H9 (cell line): ENCODE measurements at places on chromosomes 16 and 17.

DNA sequence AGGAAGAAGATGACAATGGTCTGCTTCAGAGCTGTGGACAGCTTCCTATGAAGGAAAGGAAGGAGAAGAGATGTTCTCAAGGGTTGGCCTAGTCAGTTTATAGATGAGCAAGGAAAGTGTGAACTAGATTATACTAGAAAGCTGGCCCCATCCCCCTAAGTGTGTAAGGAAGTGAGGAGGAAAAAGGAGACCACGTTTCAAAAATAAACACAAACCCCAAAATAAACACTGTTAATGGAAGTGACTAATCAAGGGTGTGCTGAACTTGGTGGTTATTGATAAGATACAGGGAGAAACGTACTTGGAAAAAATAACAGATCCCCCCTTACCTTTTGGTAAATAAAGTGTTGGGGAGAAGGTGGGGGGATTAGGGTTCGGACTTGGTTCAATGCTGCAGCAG is 267.1 kb downstream of the SOX9 start:
- DNase-seq: no peak

DNA sequence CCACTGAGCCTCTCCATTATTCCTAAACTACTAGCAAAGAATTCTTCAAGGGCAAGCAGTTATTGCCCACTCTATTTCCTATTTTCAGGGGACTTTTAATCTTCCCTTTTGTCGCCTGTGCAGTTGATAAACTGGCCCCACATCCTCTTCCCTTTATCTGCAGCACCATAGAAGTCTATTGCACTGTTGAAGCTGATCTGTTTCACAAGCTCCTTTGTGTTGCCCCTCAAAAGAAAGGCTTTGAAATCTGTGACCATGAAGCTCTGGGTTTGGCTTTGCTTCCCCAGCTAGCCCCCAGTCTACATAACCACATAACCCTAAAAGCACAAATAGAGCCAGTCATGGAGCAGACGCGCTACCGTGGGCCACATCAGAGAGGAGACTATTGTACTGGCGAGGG is 37.1 kb downstream of the CDRT15 start:
- DNase-seq: no peak

DNA sequence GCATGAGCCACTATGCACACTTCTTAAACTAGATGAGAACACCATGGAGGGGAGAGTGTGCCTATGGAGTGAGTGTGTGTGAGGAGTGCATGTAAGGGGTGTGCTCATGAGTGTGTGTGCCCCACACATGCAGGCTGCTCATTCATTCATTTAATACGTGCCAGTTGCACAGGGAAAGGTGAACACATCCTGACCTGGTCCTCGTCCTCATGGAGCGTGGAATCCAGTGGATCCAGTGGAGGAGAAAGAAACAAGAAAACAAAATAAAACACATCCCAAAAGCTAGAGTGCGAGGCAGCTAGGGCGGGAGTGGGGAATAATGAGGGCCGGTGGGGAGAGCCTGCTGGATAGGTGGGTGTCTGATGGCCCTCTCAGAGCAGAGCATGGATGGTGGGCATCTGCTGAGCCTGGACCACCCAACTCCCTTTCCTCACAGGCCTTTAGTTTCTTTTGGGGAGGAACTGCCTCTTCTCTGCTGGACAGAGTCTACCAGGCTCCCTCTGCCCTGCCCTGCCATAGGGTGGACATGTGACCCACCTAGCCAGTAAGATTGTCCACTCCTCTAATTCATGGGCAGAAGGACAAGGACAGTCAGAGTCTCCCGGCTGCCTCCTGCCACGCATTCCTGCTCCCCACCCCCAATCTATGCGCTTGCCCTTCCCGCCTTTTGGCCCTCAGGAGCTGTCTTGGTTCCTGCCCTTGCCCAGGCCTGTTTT is 204.3 kb downstream of the RAB11FIP4 start:
- no peak for DNase-seq

DNA sequence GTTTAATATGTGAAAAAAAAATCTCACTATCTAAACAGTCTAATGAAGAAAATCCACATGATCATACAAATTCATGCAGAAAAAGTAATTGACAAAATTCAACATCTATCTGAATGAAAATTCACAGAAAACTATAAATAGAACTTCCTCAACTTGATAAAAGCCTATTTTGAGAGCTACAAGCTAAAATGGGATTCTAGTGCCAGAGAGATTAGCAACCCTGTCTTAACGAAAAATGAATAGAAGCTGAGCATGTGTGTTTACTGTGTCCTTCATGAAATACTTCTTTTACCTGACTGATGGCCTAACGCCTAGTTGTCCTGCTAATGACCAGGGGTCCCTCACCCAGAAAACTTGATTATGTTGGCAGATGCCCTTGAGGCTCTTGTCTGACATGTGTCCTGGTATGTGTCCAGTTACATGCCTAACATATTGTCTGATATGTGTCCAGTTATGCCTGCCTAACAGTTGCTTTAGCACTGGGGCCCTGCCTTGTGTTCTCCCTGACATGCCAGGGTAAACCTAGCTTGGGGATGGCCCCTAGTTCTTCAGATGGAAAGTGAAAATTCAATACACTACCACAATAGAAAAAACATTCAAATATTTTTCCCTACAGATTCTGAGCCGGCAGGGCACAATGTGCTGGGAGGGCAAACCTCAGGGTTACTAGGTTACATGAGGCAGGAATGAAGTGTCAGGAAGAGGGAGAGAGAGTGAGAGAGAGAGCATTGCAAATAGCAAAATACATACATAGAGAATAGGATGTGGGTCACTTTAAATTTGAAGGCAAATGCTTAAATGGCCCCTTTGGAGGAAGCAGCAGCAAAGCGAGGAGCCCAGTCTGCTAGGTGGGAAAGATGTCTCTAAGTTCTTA is 834.0 kb downstream of the CDH11 start:
- DNase-seq: no peak

GRCh38 chr17:32519228-32520103 is 32.7 kb downstream of the CDK5R1 start:
- peak; percentile 94 for DNase-seq

- DNase-seq: no peak
These were observed 44.2 kb downstream of the CMIP start for GRCh38 chr16:81488687-81489411.

GRCh38 chr17:74045608-74046280 is 157.7 kb upstream of the RPL38 start:
- peak; percentile 59 for DNase-seq

DNA sequence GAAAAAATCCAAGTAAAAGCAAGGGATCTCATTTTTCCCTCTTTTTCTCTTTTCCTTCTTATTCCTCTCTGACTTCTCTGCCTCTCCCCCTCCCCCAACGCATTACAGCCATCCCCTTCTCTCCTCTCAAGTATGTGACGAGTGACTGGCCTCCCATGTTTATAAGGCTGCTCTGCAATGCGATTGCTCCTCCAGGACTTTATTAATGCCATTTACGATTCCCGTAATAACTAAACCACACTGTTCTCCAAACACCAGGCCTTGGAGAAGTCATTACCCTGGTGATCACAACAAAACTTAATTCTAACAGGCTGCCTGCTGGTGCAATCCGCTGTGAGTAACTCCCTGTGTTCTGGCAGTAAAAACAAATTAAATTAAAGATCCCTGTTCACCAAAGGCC is 88.8 kb downstream of the HS3ST3B1 start:
- no peak for DNase-seq

DNA sequence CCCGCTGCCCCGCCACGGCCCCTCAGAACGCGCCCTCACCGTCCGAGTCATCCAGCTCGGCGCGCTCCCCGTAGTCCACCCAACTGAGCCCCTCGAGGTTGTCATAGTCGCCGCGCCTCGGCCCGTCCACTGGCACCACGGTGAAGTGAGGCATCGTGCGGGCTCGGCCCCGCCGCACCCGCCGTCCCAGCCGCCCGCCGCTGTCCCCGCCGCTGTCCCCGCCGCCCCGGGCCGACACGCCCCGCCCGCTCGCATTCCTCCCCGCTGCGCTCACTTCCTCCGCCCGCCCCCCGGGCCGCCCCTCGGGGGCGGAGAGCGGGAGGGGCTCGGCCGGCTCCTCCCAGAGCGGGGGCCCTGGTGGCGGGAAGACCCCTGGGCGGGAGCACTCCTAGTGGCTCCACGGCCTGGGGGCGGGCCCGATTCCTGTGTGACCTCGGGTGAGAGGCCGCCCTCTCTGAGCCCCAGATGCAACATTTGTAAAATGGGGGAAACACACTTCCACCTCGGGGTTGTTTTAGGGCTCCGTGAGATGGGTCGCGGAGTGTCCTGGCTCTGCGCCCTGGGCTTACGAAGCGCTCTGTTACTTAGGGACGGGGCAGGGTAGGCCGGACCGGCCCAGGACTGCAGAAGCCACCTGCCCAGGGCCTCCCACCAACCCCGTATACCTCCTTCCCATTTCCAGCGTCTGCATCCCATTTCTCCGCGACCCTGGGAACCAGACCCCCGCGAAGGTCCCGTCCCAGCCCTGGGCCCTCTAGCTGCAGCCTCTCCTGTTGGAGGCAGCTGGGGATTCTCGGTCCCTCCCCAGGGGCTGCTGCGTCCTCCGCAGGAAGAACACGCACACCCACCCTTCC is at the start of gene SLC12A4:
Gene SLC12A4 (minus strand): TSS at position 238 of the 854 bp plus-strand sequence. CDS start 84 bp downstream, at position 154.
- peak; percentile 93 for DNase-seq

- DNase-seq: no peak
These were observed 13.5 kb downstream of the SCO1 start for GRCh38 chr17:10683853-10684252.

GRCh38 chr16:3868967-3869366 is 11.5 kb downstream of the CREBBP start:
- DNase-seq: no peak

- no peak for DNase-seq
These were observed 16.7 kb upstream of the MYH10 start for GRCh38 chr17:8647202-8647601.

DNA sequence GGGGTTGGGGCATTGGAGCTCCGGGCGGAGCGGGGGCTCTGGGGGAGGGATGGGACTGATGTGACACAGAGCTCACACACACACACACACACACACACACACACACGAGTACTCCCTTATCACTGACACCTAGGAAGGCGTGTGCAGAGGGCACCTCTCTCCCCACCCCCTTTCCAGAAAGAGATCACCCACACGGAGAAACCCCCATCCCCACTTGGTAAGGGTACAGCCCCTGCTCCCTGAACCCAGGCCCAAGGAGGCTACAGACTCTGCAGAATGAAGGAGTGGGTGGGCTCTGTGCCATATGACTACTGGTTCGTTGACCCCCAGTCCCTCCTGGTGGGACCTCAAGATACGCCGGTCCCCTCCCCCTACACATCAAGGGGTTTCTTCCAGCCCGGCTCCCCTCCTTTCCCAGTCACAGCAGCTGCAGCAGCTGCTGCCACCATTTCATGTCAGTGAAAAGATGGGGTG is 8.7 kb upstream of the ARHGAP23 start:
- DNase-seq: peak; percentile 43

- no peak for DNase-seq
These were observed 44.1 kb upstream of the SEC14L1 start for GRCh38 chr17:77096570-77097214.

- no peak for DNase-seq
These were observed 65.9 kb downstream of the TUBD1 start for GRCh38 chr17:59826706-59827453.

GRCh38 chr16:57884655-57885133 is 82.4 kb upstream of the KIFC3 start:
- peak; percentile 47 for DNase-seq

GRCh38 chr17:61457226-61457983 is 5.2 kb downstream of the TBX4 start:
- peak; percentile 70 for DNase-seq

GRCh38 chr17:40542558-40543411 is 22.5 kb downstream of the CCR7 start:
- peak; percentile 24 for DNase-seq

DNA sequence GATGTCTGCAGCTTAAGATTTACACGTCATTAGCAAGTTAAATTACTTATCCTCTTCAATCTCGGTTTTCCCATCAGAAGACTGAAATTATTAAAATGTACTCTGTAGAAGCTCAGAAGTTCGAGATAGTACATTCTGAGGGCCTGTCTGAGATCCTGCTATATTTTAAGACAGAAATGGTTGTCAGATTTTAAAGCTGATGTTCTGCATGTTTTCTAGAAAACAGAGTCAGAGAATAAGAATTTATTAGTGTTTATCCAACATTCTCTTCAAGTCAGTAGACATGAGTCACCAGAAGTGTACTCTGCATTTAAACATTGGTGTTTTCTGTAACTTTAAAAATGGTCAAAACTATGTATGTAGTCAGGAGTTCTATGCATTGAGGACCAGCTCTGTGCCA is 155.2 kb upstream of the MYOCD start:
- no peak for DNase-seq

- no peak for DNase-seq
These were observed 993 bp upstream of the ANKRD11 start for GRCh38 chr16:89491238-89491869.

- DNase-seq: no peak
These were observed 311.3 kb downstream of the GRIN2A start for GRCh38 chr16:9870962-9871361.

DNA sequence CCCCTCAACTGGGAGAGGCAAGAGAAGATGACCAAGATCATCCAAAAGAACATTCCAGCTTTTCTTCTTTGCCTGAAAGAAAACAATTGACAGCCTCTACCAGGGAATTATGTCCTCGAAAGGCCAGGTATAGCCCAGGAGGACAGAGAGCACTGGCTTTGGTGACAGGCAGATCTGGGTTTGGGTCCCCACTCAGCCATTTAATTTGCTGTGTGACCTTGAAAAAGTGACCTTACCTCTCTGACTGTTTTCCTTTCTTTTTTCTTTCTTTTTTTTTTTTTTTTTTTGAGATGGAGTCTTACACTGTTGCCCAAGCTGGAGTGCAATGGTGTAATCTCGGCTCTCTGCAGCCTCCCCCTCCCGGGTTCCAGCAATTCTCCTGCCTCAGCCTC is 27.7 kb upstream of the KIFC3 start:
- DNase-seq: no peak

GRCh38 chr16:31301708-31302400 is 42.1 kb downstream of the ITGAM start:
- no peak for DNase-seq

DNA sequence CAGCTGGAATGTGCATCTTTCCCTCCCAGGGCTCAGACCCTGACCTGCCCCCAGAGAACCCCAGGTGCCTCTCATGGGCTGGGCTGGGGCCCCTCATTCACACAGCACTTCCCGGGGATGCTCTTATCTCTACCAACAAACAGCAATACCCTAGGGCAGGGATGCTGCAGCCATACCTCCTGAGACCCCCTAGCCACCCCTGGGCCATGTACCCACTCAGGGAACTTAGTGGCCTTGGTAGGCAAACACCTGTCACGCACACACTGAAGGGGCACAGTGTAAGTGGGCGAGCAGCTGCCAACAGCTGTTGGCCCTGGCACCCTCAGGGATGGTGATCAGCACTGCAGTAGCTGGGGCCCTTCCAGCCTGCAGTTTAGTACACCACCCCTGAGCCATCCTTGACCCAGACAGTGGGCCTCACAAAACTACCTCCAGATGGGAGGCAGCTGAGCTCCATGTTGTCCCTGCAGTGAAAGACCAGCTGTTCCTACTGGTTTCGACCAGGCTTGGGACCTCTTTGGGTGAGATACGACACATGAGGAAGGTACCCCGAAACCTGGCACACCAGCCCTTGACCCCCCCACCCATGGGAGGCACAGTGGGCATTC is 1723.6 kb downstream of the TP53TG3F start:
- no peak for DNase-seq
